ENCODE measurements at places on chromosomes 4 and X. TPM values are rescaled to one million over a fixed set of nuclear protein-coding genes. Genes with fewer than 3 reads are reported as not detected.

Gene SYTL4
- 0.11 TPM for total RNA-seq

Gene STOX2
- 20.9 TPM for total RNA-seq

Gene CHIC1
- 10.1 TPM for total RNA-seq

Gene HMGB3
- 340 TPM for total RNA-seq

Gene SULT1B1
- total RNA-seq: not detected

Gene CYP2U1
- 5.0 TPM for total RNA-seq

Gene FGB
- not detected for total RNA-seq

Gene LANCL3
- total RNA-seq: 0.36 TPM

Gene PDHA1
- 206 TPM for total RNA-seq

Gene F11
- 0.99 TPM for total RNA-seq

Gene VCX2
- total RNA-seq: not detected

- no peaks in the 10 kb centered on the region for H3K27me3 ChIP-seq
- no peak for DNase-seq
- H3K4me1 ChIP-seq: no peaks in the 10 kb centered on the region
Measured at GRCh38 chrX:51917604-51918003, 24.2 kb downstream of the MAGED1 start.

DNA sequence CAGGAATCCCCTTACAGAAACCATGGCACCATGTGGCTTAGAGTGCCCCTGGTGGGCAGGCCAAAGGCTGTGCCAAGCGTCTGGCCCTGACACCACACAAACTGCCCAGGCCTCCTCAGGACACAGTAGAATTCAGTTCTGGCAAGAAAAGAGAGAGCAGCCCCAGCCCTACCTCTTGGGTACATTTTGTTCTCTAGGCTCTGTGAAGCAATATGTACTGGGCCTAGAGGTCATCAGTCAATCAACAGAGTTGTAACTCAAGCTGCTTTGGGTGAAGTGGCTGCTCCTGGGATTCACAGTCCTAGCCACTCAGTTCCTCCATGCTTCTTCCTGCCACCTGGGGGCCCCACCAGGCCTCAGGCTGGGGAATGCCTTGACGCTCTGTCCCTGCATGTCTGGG lies 158.1 kb upstream of the MAMLD1 start:
- DNase-seq: no peak
- no peak overlapping the region for H3K27ac ChIP-seq
- no peaks in the 10 kb centered on the region for H3K27me3 ChIP-seq
- H3K36me3 ChIP-seq: no peaks in the 10 kb centered on the region
- H3K4me3 ChIP-seq: no peak overlapping the region

DNA sequence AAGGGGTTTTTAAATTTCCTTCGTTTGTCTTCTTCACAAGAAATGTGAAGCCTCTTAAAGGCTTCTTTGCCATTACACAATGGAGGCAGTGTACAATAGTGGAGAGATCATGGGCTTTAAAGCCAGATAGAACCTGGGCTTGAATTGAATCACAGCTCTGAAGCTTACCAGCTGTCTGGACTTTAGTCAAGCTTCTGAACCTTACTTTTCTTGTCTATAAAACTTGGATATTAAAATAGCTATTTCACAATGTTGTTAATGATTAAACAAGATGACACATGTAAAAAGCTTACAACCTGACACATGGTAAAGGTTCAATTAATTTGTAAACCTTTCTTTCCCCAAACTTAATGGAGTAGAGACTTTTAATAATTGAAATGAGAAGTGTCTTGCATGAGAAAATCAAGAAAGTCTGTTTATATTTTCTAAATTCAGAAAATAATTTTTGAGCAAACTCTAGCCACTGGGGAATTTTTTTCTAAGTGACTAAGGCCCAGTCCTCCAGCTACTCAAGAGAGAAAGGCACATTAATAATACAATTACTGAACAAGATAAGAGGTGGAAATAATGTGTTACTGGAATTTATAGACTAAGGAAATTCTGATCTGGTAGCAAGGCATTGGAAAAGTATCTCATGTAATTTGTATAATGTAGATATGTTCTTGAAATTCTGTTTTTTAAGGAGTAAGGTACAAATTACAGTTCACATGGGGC lies 21.7 kb upstream of the TBC1D8B start:
- no peak for DNase-seq
- H3K4me1 ChIP-seq: peaks cover 12% of the 10 kb centered on the region
- H3K4me3 ChIP-seq: no peak overlapping the region
- no peak overlapping the region for H3K27ac ChIP-seq
- H3K27me3 ChIP-seq: no peaks in the 10 kb centered on the region

DNA sequence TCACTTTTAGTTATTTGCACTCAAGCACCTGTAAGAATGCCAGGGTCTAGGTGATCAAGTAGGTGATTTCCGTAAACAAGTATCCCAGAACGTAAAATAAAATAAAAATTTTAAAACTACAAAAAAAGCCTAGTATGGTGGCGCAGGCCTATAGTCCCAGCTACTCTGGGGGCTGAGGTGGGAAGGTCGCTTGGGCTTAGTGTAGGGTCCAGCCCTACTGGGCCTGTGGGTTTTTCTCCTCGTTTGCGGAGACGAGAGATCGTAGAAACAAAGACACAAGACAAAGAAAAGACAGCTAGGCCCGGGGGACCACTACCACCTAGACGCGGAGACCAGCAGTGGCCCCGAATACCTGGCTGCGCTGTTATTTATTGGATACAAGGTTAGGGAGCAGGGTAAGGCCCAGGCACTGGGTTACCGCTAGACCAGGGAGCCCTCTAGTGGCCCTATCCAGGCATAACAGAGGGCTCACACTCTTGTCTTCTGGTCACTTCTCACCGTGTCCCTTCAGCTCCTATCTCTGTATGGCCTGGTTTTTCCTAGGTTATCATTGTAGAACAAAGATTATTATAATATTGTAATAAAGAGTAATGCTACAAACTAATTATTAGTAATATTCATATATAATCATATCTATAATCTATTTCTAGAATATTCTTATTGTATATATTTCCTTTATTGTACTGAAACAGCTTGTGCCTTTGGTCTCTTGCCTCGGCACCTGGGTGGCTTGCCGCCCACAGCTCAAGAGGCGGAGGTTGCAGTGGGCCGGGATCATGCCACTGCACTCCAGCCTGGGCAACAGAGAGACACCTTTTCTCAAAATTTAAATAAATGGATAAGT lies 38.4 kb downstream of the SAGE1 start:
- peak; percentile 10 for DNase-seq
- H3K27me3 ChIP-seq: no peaks in the 10 kb centered on the region
- H3K4me3 ChIP-seq: no peak overlapping the region
- H3K4me1 ChIP-seq: no peaks in the 10 kb centered on the region

DNA sequence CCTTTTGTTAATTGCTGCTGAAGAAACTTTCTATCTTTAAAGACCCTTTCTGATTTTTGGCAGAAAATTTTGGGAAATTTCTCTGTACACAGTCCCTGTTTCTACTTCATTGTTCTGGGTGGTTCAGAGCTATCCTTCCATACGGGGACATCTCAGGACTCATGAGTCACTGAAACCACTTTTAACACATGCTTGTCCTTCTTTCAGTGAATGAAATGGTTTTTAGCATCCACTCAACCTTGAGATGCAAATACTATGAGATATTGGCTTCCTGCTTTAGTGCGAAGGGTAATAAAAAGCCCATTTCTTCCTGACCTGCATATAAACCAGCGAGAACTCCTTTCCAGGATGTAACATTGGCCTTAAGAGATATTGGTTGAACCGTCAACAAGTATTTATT lies 158.0 kb downstream of the REPS2 start:
- H3K36me3 ChIP-seq: no peaks in the 10 kb centered on the region
- no peaks in the 10 kb centered on the region for H3K4me1 ChIP-seq
- H3K27ac ChIP-seq: no peak overlapping the region
- no peak overlapping the region for H3K4me3 ChIP-seq
- DNase-seq: no peak

DNA sequence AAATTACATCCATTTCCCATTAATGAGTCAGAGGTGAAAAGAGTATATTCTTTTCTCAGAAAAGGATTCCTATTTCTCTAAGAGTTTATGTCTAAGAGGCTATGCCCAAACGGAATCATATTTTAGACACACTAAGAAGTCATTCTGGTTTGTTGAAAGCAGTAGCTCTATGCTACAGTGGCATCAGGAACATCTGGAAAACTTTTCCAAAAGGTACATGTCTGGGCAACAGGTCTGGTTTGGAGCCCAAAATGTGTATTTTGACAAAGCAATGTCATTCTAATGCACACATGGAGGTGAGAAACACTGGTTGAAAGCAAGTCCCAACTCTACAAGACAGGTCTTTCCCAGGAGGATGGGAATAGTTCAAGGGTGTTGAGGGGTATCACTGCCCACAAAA lies 56.1 kb downstream of the APBB2 start:
- no peaks in the 10 kb centered on the region for H3K36me3 ChIP-seq
- H3K27ac ChIP-seq: no peak overlapping the region
- no peak overlapping the region for H3K4me3 ChIP-seq
- H3K27me3 ChIP-seq: no peaks in the 10 kb centered on the region
- H3K4me1 ChIP-seq: no peaks in the 10 kb centered on the region
- no peak for DNase-seq

DNA sequence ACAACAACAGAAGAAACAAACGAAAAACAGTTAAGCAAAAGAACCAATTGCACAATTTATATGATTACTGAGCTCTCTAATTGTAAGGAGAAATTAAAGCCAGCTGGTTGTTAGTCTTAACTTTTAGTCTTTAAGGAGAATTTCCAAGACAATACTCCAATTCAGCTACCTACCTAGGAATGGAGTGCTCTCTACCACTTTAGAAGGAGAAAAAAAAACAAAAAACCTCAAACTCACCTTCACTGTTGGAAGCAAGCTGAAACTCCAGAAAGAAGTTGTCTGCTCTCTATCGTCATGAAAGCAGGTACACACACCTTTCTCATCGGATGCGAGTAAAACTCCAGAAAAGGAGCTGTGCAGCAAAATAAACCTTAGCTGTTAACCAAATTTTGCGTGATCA lies 86.1 kb upstream of the NPY2R start:
- no peak for DNase-seq
- no peaks in the 10 kb centered on the region for H3K4me1 ChIP-seq
- H3K27me3 ChIP-seq: no peaks in the 10 kb centered on the region

- DNase-seq: no peak
- H3K27ac ChIP-seq: no peak overlapping the region
- H3K36me3 ChIP-seq: no peaks in the 10 kb centered on the region
- H3K27me3 ChIP-seq: no peaks in the 10 kb centered on the region
- H3K4me1 ChIP-seq: no peaks in the 10 kb centered on the region
Measured at GRCh38 chrX:139924069-139924695, 8.7 kb downstream of the ATP11C start.

GRCh38 chrX:136910565-136911035 lies 30.1 kb upstream of the RBMX start:
- H3K36me3 ChIP-seq: no peaks in the 10 kb centered on the region
- no peaks in the 10 kb centered on the region for H3K4me1 ChIP-seq
- H3K27ac ChIP-seq: no peak overlapping the region
- DNase-seq: no peak

DNA sequence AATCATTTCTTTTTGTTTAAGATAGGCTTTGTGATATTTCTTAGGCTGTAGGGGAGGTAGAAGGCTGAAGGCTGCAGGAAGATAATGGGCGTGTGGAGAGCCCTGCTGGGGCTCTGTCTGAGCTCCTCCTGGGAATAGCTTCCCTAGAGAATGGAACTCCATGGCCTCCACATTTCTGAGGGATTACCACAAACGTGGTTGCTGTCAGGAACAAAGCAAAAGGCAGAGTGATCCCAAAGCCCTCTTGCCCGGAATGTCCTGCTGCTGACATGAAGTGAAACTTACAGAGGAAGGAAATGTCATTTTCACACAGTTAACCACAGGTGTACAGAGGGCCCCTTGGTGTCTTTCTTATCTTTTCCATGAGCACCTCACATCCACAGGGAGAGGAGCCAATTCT lies 89.3 kb downstream of the DDIT4L start:
- no peak for DNase-seq
- no peaks in the 10 kb centered on the region for H3K36me3 ChIP-seq
- H3K4me1 ChIP-seq: no peaks in the 10 kb centered on the region

DNA sequence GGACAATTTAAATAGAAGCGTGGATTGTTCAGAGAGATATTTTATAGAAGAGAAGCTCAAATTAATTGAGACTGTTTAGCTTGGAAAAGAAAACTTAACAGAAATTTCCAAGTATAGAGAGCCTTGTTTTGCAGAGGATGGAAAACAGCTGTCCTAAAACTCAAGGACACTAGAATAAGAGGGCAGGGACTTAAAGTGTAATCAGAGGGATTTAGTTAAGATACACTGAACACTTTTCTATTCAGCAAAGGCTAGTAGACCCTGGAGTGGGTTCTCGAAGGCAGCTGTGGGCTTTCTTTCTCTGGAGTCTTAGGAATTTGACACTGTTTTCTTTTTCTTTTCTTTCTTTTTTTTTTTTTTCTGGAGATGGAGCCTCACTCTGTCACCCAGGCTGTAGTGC lies 92.7 kb upstream of the ARX start:
- no peaks in the 10 kb centered on the region for H3K4me1 ChIP-seq
- no peak overlapping the region for H3K4me3 ChIP-seq
- H3K27me3 ChIP-seq: no peaks in the 10 kb centered on the region
- H3K36me3 ChIP-seq: no peaks in the 10 kb centered on the region
- no peak for DNase-seq

DNA sequence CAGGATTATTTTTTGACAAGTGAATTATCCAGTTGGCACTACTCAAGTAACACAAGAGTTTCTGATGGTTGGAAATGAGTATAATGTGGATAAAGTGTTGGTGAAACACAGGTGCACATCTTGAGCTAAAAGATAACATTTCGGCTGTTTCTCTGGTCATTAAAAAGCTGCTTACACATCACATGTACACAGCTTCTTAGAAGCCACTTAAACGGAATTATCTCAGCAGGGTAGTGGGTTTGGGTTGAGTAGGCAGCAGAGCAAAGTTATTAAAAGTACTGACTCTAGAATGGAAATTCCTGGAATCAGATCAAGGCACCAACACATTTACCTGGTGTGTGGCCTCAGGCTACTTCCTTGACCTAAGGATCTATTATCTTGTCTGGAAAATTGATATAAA lies 55.4 kb upstream of the RASSF6 start:
- no peak overlapping the region for H3K27ac ChIP-seq
- no peaks in the 10 kb centered on the region for H3K27me3 ChIP-seq
- no peaks in the 10 kb centered on the region for H3K4me1 ChIP-seq
- DNase-seq: no peak

- no peak for DNase-seq
- no peak overlapping the region for H3K4me3 ChIP-seq
- no peak overlapping the region for H3K27ac ChIP-seq
Measured at GRCh38 chr4:109590905-109591304, 30.9 kb downstream of the MCUB start.

DNA sequence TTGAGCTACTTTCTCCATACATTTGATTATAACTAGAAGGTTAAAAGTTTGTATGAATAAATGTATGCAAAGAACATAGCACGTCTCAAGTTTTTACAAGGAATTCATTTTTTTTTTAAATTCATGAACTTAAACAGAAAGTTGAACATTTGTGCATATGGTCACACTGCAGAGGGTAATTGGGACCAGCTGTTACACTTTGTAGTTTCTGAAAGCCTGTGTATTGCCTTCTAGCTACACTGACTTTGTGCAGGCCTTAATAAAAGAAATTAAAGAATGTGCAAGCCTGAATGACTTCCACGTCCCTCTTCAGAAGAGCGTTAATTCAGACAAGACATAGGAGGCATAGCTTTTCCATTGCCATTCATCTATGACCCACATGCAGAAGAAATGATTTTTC lies 153.1 kb upstream of the PCDH18 start:
- H3K36me3 ChIP-seq: no peaks in the 10 kb centered on the region
- no peak overlapping the region for H3K27ac ChIP-seq
- no peaks in the 10 kb centered on the region for H3K27me3 ChIP-seq
